ENCODE measurements at places on chromosomes 4 and X.

GRCh38 chr4:104979083-104979760 is 167.5 kb upstream of the TET2 start:
- DNase-seq = no peak

DNA sequence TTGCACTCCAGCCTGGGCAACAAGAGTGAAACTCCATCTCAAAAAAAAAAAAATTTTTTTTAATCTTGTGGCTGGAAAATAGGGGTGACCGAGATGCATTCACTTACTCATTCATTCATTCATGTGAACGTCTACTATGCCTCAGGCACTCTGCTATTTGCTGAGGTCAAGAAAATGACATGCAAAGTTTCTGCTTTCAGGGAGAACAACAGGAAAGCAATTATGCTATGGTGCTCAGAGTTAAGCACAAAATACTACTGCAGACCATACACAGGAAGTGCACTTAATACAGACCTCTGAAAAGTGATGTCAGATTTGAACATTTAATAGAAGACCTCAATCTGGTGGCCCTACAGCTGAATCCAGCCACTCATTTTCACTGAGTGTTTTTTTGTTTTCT is 59.6 kb upstream of the DUSP21 start:
- no peak for DNase-seq

- no peak for DNase-seq
Measured at GRCh38 chr4:24104158-24104565, 214.3 kb upstream of the PPARGC1A start.

GRCh38 chr4:184745831-184746795 is 12.2 kb upstream of the CENPU start:
- no peak for DNase-seq

- no peak for DNase-seq
Measured at GRCh38 chr4:130820448-130820847, 1724.5 kb downstream of the C4orf33 start.

DNA sequence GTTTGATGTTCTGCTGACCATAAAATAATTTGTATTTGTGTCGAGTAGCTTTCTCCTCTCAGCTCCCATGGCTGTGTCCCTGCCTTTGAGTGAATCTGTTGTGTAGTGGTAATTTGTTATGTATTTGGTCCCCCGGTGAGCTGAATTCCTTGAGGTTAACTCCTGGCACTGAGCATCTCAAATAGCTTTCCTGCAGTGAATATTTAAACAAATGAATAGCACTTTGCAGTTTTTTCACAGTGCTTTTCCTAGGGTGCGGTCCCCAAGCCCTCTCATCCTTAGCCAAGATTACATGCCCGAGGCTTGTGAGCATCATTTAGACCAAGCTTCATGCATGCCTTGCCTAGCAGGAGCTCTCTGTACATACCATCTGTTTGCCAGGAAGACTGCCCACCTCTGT is 74.2 kb downstream of the CLDN34 start:
- no peak for DNase-seq

GRCh38 chr4:89563431-89563830 is 255.8 kb upstream of the GPRIN3 start:
- no peak for DNase-seq
